ENCODE measurements at places on chromosomes 7 and 10.

DNA sequence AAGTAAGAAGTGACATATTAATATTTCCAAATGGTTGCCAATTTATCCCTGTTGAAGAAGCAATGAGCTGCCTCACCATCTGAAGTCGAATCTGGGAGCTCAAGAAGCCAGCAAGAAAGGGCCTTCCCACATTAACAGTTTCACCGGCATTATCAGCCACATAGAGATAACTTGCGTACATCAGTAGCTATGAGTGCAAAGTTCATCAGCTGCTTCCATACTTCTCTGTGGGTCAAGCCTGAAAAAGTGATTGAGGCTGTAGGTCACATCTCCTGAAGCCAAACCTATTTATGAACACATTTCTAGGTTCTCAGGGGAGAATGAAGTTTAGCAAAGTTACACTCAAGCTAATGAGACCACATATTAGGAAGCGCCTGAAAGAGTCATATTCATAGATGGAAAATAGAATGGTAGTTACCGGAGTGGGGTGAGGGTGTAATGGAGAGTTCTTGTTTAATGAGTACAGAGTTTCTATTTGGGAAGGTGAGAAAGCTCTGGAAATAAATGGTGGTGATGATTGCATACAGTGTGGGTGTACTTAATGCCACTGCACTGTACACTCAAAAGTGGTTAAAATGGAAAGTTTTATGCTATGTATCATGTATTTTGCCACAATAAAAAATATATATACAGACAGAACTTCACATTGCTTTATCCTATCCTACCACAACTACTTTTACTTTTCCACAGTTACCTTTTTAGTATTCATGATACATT, 189.3 kb upstream of the SP4 start:
- no peak for DNase-seq

DNA sequence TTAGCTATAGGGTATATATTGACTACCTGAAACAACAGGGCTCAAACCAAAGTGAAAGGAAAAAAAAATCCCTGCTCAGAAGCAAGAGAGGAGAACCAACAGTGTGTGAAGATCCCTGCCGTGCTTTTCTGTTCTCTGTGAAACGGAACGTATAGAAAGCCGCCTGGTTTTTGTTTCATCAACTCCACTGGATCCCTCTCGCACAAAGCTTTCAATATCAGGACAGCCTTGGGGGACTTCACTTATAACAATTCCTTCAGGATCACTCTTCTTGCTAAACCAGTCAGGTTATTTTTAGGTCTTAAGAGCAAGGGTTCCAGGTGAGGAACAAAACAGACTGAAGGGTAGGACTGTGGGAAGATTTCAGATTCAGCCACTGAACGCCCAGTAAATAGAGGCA, 151.1 kb upstream of the CACNA2D1 start:
- DNase-seq, result no peak

- no peak for DNase-seq
These were observed 188.2 kb downstream of the SKIDA1 start for GRCh38 chr10:21337171-21337792.

DNA sequence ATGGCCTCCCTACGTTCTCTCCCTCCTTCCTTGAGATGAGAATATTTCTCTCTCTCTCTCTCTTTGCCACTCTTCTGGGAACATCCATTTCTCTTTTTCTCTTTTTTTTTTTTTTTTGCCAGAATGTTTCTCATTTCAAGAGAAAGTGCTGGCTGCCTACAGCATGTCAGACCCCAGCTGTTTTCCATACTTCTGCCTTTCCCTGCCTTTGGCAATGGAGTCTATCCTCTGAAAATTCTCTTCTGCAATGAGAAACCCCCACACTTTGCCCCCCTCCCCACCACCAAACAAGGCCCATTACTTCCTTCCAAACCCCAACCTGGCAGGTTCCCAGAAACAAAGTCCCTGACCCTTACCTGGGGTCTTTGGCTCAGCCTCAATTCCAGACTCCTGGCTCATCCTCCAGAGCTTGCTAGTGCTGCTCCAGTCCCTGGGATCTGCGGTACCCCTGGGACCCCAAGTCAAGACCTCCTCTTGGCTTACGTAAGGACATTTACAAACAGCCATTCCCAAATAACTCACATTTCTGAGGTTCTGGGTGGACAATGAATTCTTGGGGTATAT, 17.4 kb upstream of the CCL26 start:
- no peak for DNase-seq
